Stimulated activated CD8-positive, alpha-beta memory T cell treated with anti-CD3 and anti-CD28 coated beads, Interleukin-4, amount 100 ng/mL, for 48 hours (primary cell): ENCODE measurements at places on chromosomes 3 and 15.

- no peak for DNase-seq
These were observed 346.1 kb downstream of the EPHB1 start for GRCh38 chr3:135141160-135141559.

GRCh38 chr3:36297195-36297594 is 83.1 kb upstream of the STAC start:
- DNase-seq, result no peak

DNA sequence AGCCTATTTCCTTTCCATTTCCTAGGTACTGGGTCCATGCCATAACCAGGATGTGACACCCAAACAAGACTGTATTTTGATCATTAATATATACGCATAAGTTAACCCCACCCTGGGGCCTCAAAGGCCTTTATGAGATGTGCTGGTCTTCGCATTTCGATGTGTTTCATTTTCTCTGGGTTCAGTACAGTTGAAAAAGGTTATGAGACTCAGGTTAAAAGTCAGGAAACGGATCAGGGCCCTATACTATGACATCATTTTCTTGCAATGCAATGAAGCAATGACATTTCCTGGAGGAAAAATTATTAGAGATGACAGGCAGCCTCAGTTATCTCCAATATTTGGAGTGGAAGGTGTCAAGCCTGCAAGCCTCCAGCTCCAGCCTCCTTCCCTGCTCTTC is 31.7 kb downstream of the TMEM212 start:
- DNase-seq, result no peak

- DNase-seq, result peak; percentile 59
These were observed 716 bp downstream of the SMC4 start for GRCh38 chr3:160400030-160400701.

GRCh38 chr3:48423241-48423882 is 6.5 kb downstream of the PLXNB1 start:
- DNase-seq, result no peak

DNA sequence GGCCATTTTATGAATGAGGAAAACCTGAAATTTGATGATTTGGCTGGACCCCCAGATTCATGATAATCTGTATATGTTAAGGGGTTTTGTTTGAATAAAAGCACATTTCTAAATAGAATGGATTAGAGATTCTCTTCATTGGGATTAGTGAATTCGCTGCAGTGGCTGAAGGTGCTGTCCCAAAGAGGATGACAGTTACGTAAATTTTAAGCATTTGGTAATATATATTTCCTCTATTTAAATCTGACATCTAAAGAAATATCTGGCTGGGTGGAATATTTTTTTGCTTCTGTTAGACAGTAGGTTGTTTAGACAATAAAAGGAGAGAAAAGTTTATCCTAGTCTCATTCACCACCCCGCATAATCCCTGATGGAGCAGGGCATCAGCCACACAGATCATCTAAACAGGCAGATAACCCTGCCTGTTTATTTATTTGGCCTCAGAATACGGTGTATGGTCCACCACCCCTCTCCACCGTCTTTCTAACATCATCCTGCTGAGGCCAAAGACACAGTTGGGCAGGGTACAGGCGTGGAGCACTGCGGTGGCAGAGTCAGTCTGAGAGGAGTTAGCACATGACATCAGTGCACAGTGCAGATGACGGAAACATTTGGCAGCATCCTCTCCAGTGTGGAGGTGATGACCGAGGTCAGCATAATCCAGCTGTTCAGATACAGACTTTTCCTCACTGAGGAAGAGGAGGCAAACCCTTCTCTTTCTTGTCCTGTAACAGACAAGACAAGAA is 20.4 kb upstream of the NFKBIZ start:
- DNase-seq, result peak; percentile 70

- DNase-seq, result no peak
These were observed 203.1 kb downstream of the EPHB1 start for GRCh38 chr3:134998158-134998557.

DNA sequence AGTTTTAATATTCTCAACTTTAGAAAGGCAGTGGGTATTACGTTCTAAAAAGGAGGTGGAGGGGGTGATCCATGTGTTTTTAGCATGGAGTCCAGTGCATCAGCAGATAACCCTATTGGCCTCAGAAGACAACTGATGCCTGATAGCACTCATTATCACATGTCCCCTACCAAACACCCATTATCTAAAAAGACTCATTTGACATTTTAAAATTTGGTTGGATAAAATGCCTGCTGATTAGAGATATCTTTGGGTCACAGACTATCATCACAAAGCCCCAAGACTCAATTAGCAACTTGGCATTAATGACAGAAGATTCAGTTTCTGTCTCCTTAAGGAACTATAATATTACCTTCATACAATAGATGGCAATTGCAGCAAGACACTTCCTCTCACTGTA is 589.3 kb downstream of the RBMS3 start:
- DNase-seq, result no peak

GRCh38 chr15:77104155-77104554 is 33.2 kb upstream of the TSPAN3 start:
- no peak for DNase-seq

DNA sequence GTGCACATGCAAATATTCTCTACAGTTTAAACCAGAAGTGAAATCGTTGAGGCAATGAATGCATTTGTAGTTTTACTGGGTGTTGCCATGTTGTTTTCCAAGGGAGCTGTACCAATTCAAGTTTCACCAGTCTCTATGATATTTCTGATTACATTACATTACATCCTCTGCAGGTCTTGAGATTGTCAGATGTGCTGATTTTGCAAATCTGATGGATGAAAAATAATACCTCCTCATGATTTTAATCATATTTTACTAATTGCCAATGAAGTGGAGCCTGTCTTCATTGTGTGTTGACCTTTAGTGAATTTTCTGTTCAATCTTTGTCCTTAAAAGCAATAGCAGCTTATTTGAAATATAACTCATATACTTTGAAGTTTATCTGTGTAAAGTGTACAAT is 282.4 kb downstream of the NR2F2 start:
- DNase-seq, result no peak

DNA sequence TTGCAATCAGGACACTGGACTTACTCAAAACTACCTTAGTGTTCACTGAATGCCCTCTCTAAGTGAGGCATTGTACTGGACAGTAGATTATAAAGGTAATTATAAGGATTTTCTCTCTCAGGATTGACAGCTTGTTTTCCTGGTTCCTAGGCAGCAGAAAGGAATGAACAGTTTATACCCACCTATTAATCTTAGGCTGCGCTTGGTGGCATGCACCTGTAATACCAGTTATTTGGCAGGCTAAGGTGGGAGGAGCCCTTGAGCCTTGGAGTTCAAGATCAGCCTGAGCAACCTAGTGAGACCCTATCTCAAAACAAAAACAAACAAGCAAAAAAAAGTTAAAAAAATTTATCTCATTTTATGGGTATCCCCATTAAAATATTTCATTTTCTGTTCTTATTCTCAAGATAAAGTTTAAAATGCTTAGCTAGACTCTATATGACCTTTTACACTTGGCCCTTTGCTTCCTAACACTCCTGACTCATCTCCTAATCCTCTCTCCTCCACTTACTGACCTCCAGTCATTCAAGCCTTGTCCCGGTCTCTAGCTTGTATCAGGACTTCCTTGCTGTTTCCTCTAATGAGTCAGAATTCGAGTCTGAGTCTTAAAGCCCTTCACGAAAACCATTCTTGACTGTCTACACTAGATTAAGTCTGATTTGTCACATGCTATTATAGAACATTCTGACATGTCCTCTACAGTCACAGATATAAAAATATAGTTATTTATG is 348.6 kb downstream of the NLGN1 start:
- DNase-seq, result no peak

DNA sequence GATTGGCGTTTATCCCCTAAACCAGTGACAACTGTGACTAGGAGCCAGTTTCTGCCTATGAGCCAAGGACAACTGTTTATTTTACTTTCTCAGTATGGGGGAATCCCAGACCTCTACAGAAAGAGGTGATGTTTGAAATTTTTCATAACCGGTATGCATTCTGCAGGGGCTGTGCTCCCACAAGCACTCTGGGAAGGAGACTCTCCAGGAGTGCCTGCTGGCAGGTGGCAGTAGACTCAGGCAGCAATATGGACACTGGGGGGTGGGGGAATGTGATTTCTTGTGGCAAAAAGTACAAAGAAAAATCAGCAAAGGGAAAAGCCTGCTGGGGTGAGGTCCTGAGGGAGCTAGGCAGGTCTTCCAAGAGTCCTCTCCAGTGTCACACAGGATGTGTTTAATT is 5.9 kb downstream of the TGM4 start:
- DNase-seq, result no peak

DNA sequence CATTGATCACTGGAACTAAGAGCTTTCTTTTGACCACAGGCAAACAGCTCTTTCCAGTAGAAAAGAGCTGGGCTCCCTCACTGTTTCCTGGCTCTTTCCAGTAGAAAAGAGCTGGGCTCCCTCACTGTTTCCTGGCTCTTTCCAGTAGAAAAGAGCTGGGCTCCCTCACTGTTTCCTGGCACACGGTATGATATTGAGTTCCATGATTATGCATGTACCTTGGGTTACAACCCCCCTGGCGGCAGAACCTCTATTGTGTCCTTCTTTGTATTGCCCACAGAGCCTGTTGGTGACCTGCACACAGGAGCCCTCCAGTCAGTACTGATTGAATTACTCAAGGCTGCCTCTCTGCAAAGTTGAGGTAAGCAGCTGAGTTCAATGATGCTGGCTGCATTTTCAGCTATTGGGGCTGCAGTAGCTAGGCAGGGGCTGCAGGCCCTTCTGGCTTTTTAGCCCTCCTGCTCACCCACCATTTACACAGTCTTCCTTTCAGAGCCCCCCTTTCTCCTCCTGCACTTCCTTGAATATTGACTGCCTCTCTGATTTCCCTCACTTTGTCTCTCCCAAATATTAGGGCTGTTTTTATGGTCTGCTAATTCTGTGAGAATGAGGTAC is 10.2 kb downstream of the ACKR2 start:
- no peak for DNase-seq

DNA sequence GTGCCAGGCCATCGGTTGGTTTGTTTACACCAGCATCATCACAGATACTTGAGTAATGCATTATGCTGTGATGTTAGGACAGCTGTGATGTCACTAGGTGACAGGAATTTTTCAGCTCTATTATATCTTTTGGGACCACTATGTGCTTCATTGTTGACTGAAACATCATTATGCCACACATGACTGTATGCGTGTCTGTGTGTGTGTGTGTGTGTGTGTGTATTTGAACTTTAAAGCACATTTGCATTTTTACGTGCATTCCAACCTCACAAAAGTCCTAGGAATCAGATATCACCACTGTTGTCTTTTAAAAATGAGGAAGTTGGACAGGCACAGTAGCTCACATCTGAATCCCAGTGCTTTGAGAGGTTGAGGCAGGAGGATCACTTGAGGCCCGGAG is 223.0 kb downstream of the TBL1XR1 start:
- DNase-seq, result no peak

DNA sequence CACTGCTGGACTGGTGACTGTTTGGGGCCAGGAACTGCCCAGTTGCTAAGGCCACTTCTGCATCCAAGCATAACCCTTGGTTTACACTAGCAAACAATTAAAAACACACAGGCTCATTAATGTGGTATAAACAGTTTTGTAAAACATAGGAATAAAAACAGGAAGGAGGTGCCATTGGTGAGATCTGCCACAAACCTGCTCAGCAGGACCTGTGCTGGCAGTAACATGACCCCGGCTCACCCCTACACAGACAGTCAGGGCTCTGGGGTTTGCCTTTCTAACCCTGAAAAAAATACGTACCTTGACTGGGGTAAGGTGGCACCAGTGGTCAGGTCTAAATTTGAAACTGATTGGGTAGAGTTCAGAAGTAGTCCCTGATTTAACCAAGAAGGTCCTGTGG is 76.2 kb downstream of the ATP1B3 start:
- no peak for DNase-seq

DNA sequence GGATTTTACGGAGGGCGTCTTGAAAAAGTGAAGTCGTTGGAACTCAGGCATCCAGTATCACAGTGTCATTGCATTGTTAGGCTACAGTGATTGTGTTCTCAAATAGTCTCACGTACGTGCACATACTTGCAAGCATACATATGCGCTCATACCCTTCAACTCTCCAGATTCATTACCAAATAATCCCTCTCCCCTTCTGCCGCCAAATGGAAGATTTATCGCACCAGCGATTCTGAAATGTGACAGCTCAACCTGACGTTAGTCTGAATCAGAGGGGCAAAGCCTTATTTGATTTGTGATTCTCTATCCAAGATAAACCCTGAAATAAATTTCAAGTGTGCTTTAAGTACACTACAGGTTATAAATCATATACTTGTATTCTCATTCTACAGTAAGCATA is 119.4 kb downstream of the GADL1 start:
- no peak for DNase-seq

DNA sequence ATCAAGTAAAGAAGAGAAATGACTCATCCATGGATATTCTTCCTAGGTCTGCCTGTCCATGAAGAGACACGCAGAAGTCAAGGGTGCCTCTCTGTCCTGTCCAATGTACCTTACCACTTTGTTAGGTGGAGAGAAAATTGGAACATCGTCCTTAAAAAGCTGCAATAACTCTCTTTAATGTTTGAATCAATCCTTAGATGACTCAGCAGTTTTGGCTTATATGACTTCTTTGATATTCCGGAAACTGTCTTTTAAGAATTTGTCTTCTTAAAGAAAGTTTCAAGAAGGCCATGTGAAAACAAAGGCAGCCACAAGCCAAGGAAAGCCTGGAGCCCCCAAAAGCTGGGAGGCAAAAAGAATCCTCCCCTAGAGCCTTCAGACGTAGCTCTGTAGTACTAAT is 49.2 kb downstream of the MRPL3 start:
- no peak for DNase-seq

- no peak for DNase-seq
These were observed 69.9 kb downstream of the SEC22A start for GRCh38 chr3:123271466-123272159.

- no peak for DNase-seq
These were observed 34.2 kb upstream of the SYN2 start for GRCh38 chr3:11969986-11970385.

DNA sequence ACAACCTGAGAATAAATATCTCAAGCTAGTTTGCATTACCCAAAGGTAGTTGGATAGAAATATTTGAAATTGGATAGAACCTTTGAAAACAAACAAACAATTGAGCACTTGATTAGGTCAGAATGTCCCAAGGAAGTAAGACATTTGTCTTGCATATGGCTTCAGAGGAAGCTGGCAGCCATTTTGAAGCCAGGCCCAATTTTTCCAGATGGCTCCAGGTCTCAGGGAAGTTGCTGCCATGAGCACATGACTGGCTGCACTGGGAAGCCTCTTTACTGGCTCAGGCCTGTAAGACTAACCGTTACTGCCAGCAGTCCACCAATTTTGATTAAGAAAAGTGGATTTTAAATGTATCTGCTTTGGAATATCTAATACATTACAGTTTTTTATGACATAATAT is 448.9 kb upstream of the DPH6 start:
- DNase-seq, result no peak

GRCh38 chr15:36090286-36090946 is 489.0 kb upstream of the CDIN1 start:
- DNase-seq, result no peak
